Effector CD4-positive, alpha-beta T cell (primary cell): ENCODE measurements at places on chromosomes 5 and 9.
A peak's percentile ranks its signal among the peaks of the same experiment; 100 is the strongest.

- no peak for DNase-seq
Observed at GRCh38 chr5:91103353-91104061, 279.6 kb downstream of the ARRDC3 start.

GRCh38 chr9:99515895-99516656, 294.0 kb downstream of the SEC61B start:
- DNase-seq = no peak

- DNase-seq = no peak
Observed at GRCh38 chr9:86452201-86452828, 98.1 kb upstream of the TUT7 start.

GRCh38 chr5:169527863-169528262, 55.7 kb upstream of the SPDL1 start:
- DNase-seq = no peak

- no peak for DNase-seq
Observed at GRCh38 chr5:751496-751895, 33.0 kb downstream of the ZDHHC11B start.

GRCh38 chr9:133505186-133505830, 19.5 kb downstream of the MYMK start:
- no peak for DNase-seq

DNA sequence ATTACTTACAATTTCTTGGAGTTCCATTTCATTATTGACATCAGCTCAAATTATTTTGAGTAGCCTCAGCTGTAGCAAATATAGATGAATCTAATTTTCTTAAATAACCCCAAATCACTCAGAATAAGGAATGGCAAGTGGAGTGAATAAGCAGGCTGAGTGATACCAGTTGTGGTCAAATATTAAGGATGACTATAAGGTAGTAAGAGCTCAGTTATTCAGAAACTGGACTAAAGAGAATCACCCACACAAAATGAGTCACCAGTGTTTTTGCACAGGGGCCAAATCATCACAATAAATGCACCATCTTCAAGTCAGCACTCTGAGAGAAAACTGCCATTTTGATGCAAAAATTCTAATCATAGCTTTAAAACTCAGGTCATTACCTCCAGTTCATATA, 128.9 kb upstream of the TARS1 start:
- DNase-seq = no peak

DNA sequence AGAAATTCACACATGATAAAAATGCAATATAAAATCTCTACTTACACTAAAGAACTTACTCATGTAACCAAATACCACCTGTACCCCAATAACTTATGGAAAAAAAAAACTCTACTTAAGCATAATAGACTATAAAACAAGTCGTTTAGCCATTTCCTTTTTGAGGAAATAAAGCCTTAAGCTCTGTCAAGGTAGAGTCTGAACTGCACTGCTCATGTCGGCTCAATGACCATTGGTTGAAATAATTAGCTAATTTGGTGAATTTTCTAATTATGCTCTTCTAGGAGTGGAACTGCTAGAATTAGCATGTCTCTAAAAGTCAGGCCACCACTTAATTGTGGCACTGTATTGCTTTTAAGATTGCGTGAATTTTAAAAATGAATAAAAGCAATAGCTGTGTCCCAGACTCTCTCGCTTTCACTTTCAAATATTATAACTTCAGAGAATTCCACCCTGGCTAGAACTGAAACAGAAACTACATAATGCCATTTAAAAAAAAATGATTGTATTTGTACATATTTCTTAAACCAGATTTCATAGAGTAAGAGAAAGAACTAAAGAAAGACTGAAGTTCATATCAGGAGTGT, 113.0 kb upstream of the PCA3 start:
- no peak for DNase-seq

GRCh38 chr9:78986446-78986845, 585.3 kb upstream of the TLE4 start:
- no peak for DNase-seq

GRCh38 chr9:109256336-109256735, 64.5 kb downstream of the EPB41L4B start:
- DNase-seq = no peak

- DNase-seq = no peak
Observed at GRCh38 chr5:180642181-180642775, 7.1 kb downstream of the FLT4 start.

DNA sequence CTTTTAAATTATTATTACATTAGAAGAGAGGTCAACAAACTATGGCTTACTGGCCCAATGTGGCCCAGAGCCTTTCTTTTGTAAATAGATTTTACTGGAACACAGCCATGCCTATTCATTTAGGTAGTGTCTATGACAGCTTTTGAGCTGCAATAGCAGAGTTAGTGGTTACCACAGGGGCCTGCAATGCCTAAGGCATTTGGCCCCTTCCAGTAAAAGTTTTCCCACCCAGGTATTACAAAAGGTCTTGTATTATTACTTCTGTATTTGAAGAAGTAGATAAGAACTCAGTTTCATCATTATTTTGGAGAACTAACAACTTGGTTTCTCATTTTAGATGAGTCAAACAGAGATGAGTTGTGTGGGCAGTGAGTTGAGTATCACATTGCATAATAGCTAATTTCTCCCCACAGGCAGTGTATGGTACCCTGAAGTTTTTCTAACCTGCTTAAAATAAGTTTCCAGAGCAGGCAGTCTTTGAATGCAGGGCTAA, 9.5 kb downstream of the MTRR start:
- DNase-seq = no peak

- peak; percentile 54 for DNase-seq
Observed at GRCh38 chr5:168291342-168291963, at the start of gene WWC1. Gene WWC1, plus strand, starts transcription at chr5:168291645. Its CDS starts 508 bp downstream, at chr5:168292153.

GRCh38 chr9:68951879-68952659, 61.8 kb downstream of the PRKACG start:
- DNase-seq = no peak

- no peak for DNase-seq
Observed at GRCh38 chr5:66808663-66809062, 212.5 kb downstream of the MAST4 start.

- no peak for DNase-seq
Observed at GRCh38 chr9:26159575-26160392, 481.5 kb upstream of the TUSC1 start.

DNA sequence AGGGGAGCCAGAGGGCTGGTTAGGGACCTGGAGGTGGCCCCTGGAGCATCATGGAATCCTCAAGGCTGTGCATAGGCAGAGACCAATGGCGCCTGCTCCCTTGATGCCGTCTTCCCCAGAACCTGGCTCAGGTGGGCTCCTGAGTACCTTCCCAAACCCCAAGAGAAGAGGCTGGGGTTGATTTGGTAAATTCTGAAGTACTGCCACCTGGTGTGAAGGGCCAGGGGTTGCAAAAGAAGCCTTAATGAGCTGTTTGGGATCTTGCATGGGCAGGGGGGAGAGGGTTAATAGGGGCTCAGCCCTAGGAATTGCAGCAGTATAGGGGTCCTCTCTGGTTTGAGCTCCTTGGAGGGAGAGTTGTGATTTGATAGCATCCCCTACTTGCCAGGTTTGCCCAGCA, 52.1 kb downstream of the CYSTM1 start:
- DNase-seq = no peak

DNA sequence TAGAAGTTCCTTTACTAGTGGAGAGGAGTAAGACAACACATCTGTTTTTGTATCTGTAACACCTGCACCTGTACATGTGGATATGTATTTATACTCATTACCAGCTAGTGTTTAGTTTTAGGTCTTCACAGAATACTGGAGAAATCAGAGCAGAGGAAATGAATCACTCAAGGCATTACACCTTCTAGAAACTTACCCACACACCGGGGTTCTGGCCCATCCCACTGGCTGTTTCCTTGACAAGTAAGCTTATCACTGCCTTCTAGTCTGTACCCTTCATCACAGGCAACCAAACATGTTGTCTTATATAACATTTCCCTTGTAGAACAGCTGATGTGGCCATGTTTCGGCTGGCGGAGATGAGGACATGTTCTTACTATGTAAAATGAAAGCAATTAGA, 76.7 kb downstream of the SVEP1 start:
- DNase-seq = no peak

GRCh38 chr9:121494192-121494591, 5.5 kb downstream of the GGTA1 start:
- DNase-seq = no peak

GRCh38 chr9:17613758-17614157, 34.9 kb downstream of the SH3GL2 start:
- no peak for DNase-seq

GRCh38 chr5:167020418-167020817, 1271.0 kb upstream of the WWC1 start:
- DNase-seq = no peak

- DNase-seq = no peak
Observed at GRCh38 chr5:138000102-138000723, 32.7 kb downstream of the FAM13B start.

DNA sequence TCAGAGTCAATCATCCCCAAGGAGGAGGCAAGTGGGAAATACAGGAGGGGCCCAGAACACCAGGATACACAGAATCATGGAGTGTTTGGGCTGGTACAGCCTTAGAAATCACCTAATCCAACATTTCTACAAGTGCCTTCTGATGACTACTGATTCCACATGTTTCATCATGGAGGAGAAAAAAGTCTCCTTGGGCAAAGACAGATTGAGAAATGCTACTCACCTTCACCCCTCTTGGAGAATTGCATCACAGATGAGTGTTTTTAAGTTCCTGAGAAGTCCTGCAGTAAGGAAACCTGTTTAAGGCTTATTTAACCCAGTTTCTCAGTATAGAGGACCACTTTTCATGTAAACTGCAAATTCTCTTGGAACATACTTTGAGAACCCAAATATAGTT, 2.2 kb upstream of the SLIT3 start:
- DNase-seq = no peak

- no peak for DNase-seq
Observed at GRCh38 chr9:129230302-129230701, 52.2 kb upstream of the IER5L start.

GRCh38 chr5:143542798-143543144, 139.3 kb upstream of the NR3C1 start:
- DNase-seq = no peak

DNA sequence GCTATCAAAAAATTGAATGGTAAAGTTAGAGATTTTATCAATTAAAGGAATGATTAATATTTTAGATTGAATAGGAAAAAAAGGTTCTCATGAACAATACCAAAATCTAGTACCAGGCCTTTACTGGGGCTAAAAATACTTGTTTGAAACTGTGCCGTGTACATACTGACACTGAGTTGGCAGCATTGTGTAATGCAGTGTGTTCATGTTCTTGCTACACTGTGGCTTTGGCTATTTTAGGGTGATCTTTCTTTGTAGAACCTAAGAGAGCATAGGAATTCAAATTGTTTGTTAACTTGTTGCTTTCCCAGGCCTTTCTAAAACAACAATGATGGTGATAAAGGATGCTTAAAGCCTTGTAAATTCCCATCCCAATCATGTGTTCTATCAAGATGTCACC, 80.9 kb downstream of the KIF4B start:
- no peak for DNase-seq

GRCh38 chr5:116462500-116462899, 112.1 kb downstream of the SEMA6A start:
- no peak for DNase-seq

GRCh38 chr5:61304590-61305381, 27.3 kb upstream of the ZSWIM6 start:
- no peak for DNase-seq

DNA sequence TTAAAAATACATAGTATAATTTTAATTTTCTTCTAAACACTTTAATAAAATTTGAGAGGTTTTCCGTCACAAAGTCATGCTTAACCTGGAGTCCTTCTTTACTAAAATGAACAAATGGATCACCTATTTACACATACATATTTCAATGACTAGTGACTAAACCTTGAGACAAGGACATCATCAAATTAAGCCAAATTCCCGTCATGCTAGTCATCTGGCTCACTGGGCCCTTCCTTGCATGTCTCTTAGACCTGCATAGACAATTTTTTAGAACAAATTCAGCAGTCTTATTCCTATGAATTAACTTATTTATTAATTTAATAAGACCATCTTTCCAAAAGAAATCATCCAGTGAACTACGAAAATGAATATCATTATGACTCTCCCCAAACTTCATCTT, 26.6 kb downstream of the ERAP2 start:
- DNase-seq = no peak

GRCh38 chr9:106860721-106861639, 2.0 kb upstream of the ZNF462 start:
- DNase-seq = no peak

DNA sequence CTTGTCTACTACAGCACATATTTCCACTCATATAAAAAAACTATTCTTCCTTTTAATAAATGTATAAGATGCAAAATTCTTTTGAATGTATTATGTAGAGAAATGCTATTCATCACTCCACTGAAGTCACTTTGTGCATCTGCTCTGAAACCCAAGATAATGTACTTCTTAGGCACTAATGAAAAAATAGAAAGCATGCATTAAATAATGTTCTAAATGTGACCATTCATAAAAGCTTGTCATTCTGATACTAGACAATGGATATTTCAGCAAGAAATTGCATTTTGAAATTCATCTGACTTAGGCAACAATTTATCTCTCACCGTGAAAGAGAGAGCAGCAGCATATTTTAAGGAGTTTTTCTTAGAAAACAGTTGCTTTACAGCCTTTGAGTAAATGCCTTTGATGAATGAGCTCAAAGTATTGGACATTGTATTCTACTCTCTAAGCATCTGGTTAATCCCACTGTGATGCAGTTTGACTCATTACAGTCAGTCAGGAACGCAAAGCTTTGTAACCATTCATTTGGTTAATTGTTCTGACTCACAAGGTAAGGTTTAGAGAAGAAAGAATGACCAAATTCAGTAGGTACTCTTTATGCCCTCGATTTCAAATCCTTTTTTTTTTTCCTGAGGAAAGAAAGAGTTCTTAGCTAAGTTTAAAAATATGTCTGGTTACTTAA, 2233.8 kb upstream of the C9orf72 start:
- DNase-seq = no peak
